ENCODE measurements at places on chromosomes 5 and 9.

DNA sequence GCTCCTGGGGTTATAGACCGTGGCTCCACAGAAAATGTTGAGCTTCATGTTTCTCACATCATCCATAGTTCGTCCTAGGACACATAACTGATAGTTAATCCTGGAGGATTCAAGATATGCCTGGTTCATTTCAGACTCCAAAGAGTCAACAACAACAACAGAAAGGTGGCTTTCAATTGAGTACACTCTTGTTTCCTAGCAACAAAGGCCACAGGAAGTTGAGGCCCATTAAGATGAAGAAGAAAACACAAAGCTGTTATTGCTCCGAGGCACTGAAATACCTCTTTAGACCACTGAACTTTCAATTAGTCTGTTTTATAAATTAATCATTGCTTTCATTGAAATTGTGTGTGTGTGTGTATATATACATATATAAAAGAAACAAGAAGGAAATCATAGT is 154.5 kb downstream of the YIPF5 start:
- no peak for DNase-seq

DNA sequence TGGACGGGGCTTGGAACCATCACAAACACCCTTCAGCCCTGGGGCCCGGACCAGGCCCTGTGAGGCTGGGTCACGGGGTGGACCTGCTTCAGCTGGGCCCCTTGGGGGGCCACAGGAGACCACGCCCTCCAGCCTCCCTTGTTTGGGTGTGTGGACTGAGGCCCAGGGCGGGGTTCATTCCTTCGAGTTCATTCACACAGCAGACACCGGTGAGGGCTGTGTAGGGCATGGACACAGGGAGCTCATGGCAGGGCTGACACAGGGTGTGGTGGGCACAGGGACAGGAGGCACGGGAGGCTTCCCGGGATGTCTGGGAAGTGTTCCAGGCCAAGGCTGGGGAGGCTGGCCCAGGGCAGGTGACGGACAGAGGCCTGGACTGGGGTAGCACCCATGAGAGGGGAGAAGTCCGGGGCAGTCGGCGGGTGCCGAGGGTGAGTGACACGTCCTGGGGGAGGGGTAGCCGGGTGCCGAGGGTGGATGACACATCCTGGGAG is 8.9 kb downstream of the DNLZ start:
- DNase-seq: no peak

GRCh38 chr9:129569502-129570449 is 51.1 kb downstream of the C9orf50 start:
- peak; percentile 49 for DNase-seq

DNA sequence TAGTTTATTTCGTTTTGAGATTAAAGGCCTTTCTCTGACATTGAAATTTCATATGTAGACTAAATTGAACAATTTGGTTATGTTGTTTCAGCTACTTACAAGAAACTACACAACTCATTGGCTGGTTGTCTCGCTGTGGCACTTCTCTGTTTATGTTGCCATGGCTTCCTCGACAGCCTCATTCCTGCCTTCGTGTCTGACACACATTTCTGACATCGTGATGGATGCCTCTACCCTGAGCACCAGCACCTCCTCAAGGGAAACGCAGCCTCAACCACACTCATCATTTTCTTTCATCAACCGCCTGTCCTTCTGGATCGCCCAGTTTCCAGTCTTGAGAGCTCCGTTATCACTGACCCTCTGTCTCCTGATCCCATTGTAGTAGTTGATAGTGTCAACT is 562.8 kb downstream of the PDE4D start:
- DNase-seq: no peak

DNA sequence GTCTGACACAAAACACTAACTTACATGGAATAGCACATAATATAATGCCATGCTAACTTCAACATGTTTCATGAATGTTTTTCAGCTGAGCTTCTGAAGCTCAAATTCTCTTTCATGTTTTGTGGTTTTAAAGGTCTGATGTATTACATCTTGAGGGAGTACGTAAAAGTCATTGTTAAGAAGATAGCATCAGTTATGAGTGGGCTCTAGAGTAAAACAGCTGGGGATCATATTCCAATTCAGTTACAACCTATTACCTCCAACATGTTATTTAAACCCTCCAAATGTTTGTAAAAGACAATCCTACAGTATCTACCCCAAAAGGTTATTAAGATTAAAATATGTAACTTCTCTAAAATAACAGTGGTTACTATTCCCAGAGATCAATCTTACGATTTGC is 19.2 kb downstream of the CETN3 start:
- no peak for DNase-seq

GRCh38 chr9:117307701-117308100 is 107.2 kb downstream of the ASTN2 start:
- no peak for DNase-seq

DNA sequence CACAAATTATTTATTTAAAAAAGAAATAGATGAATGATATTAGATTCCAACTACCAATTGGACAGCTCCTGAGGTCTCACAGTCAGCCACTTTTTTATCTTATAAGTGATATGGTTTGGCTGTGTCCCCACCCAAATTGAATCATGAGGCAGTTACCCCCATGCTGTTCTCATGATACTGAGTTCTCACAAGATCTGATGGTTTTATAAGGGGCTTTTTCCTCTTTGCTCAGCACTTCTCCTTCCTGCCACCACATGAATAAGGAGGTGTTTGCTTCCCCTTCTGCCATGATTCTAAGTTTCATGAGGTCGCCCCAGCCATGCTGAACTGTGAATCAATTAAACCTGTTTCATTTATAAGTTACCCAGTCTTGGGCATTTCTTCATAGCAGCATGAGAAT is 12.9 kb downstream of the NLN start:
- no peak for DNase-seq

DNA sequence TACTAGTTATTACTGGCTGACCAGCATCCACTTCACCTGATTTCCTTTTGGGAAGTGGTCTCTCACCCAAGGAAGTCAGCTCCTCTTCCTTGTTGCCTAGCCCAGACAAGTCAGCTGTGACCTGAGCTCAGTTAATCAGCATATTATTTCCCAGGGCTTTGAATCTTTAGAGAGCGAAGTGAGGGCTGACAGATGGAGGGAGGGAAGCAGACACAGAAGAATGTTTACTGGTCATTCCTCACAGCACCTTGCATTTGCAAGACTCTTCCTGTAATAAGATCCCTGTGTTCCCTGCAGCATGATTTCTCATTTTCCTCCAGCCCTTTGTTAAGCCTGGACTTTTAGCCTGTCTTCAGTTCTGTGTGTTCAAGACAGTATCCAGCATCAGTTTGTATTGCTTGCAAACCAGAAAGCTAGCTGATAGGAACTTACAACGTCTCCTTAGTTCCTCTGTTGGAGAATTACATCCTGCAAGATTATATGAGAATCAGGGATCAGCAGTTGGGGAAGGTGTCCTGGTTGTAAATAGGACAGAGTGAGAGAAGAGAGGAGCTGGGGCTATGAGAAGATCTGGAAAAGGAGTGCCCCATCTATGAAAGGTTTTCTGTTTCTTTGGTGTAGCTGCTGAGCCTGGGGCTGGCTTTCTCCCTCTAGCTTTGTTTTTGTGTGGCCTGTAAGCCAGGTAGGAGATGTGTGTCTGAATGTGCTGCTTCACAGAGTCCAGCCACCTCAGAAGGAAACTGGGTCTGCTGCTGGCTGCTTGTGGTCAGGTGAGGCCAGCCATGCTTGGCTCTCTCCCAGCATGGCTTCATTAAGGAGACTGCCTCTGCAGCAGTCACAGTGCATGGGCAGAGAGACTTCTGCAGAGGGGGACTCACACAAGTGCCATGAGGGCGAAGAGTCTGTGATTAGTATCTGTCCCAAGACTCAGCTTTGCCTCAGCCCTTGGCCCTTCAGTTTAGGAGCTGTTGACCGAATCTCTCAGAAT is 50.3 kb downstream of the MAN2A1 start:
- no peak for DNase-seq

GRCh38 chr9:3746296-3747275 is 220.8 kb upstream of the RFX3 start:
- DNase-seq: no peak

DNA sequence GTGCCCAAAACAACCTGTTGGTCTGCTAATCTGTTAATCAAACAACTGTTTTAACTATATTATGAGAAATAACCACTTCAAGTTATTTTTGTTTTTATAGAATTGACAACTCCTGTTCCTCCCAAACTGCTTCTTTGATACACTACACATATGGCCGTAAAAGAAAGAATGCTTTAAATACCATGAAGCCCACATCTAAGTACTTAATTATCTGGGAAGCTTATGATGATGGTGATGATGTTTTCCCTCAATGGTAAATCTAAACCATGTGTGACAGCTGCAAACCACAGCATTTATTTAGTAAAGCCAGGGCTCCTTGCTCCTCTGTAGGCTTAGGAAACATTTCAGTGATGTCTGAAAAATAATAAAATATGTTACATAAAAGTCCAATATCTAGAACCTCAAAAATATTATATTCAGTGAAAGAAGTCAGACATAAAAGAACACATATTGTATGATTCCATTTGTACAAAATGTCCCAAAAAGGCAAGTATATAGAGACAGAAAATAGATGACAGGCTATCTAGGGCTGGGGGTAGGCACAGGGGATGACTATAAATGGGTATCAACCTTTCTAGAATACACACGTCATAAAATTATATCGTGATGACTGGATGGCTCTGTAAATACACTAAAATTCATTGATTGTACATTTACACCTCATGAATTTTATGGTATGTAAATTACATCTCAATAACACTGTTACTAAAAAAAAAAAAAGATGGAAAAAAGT is 154.1 kb downstream of the EFNA5 start:
- DNase-seq: no peak

GRCh38 chr9:107612136-107612535 is 122.6 kb upstream of the KLF4 start:
- DNase-seq: no peak

GRCh38 chr5:124736805-124737188 is 9.6 kb downstream of the ZNF608 start:
- no peak for DNase-seq

DNA sequence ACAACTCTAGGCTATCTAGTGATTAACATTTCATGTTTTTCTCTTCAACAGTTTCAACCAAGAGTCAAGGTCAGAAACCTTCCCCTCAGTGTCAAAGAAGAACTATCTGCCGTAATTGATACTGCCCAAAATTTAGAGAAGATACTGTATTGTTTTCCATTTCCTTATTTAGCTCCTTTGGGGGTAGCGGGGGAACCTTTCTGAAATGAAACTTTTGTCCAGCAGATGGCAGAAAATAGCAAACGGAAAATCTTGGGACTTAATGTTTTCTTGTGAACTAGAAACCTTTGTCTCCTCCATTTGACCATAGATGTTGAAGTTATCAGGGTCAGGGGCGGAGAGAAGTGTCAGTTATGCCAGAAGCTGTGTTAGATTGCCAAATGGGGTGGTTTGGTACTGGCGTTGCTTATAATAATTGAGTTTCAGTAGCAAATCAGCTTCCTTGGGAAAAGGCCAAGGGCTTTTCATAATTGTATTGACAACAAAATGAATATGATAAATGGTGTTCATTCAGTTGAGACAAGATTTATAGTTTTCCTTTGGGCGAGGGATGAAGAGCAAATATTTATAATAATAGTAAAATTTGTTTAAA is 101.7 kb upstream of the TLX3 start:
- peak; percentile 63 for DNase-seq

- no peak for DNase-seq
Observed at GRCh38 chr9:88075506-88075905, 62.8 kb downstream of the SPATA31C2 start.

DNA sequence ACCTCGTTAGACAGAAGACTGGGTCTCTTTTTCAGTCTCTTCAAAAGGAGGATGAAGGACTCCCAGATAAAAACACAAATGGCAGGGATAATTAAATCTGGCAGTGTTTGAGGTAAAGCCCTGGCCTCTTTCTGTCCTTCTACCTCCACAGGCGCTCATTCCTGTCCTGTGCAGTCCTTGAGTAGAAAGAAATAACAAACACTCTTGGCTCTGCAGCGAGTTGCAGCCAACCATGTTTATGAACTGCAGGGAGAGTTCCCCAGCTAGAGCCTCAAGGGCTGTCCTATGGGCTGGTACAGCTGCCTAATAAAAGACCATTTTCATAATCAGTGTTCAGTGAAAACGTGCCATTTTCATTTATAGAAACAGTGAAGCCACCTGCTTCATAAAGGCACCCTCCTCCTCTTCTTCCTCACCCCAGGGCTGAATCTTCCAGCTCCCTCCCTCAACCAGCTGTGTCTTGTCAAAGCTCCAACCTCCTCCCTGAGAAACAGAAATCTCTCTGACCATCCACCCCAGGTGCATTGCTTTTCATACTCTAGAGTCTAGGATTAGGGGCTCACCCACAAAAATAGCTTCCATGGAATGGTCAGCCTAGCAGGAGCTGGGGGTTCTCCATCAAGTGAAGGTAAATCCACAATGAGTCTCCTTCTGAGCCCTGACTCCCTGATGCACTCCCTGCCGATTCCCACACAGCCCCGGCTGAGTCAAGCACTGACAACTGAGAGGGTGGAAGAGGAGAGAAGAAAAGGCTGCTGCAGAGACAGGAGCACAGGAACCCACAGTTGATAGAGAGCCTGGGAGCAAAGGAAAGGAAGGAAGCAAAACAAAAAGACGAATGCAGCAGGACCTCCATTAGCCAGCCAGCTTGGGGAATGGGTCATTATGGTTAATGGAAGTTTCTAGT is 150.7 kb downstream of the CMYA5 start:
- no peak for DNase-seq

DNA sequence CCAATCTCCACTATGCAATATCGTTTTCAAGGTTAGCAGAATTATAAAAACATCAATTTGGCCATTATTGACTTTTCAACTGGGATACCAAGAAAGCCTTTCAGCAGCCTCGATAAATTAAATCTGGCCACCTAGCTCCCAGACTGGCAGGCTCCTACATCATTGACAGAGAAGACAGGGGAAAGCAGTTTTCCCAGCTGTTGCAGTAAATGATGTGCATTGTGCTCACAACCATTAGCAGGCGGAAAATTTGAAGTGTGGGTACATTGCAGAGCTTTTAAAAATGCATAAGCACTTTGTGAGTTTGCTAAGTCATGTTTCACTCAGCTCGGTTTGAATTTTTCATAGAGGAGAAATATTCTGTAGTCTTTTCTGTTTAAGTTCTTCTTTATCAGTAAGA is 297.9 kb downstream of the KCTD16 start:
- no peak for DNase-seq

- no peak for DNase-seq
Observed at GRCh38 chr9:126117631-126118030, 209.0 kb upstream of the MVB12B start.

DNA sequence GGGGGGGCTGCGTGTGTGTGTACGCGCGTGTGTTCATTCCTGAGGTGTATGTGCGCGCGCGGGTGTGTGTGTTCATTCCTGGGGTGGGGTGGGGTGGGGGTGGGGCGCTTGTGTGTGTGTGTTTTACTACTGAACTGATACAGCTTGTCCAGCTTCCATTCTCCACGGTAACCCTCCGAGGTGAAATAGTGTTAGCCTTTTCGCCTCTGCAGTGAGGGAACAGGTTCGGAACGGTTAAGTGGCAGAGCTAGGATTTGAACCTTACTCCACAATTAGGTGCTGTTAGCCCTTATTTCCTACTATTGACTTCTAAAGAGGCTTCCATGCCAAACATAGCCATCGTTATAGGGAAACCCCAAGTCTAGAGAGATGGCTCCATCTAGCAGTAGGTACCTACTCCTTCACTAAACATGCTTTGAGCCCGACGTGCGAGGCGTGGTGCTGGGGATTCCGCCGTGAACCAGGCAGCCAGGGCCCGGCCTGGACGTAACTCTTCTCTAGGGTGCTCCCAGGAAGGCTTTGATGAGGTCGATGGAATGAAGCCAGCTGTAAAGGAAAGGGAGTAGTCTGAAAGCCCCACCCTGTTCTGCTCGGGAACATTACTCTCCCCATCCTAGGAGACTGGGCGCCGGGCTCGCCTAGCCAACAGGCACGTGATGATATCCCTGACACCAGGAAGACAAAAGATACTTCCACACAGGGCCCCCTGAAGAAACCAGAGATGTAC is 782 bp upstream of the SKP1 start:
- peak; percentile 7 for DNase-seq

- DNase-seq: peak; percentile 29
Observed at GRCh38 chr5:68456756-68457217, 241.2 kb downstream of the PIK3R1 start.

Measured in HEK293T (cell line).